CD4-positive, alpha-beta T cell treated with Interleukin-15 for 1 hour (primary cell): ENCODE measurements at places on chromosomes 7 and 10.

DNA sequence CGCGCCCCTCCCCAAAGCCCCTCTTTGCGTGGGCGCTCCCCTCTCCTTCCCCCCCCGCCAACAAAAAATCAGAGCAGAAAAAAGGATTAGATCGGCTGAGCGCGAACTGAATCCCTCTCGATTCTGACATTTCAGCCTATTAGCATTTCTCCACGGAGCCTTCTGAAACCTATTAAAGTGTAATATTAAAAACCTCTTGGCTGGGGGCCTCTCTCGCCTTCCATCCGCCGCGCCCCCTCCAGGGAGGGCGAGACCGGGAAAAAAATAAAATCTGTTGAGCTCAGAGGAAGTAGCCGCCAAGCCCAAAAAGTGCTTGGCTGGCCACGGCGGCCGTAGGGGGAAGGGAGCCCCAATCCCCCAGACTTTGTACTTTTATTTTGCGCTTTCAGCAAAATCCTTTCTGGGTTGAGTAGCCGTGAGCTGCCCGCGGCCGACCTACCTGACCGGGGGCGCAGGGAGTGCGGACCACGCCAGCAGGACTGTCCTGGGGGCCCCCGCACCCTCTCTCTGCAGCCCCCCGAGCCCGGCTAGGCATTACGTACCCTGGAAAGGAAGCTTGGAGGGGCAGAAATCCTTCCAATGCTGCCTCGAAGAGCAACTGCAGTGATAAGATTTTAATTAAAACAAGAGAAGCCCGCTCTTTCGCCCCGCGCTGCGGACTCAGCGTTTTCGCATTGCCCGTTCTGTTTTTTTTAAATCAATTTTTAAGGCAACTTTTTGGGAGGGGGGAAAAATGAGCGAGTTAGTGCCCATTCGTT, 1.3 kb upstream of the TNRC18 start:
- no peak for DNase-seq

DNA sequence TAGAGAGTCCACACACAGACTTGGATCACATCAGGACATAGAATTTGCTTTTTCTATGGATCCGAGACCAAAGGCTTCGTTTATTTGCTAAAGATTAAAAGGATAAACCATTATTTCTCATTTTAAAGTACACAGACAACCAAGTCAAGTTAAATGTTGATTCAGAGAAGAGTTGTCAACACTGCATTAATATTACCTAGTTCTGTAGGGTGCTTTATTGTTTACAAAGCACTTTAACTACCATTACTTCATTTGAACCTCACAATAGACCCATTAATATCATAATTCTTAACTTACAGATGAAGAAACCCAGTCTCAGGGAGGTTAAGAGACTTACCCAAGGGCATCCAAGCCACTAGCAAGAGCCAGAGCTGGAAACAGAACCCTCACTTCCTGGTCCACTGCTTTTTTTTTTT, 43.2 kb upstream of the GSAP start:
- DNase-seq, result no peak

- DNase-seq, result no peak
These were observed 1063.5 kb upstream of the LRRN3 start for GRCh38 chr7:110027385-110027784.

GRCh38 chr10:118926903-118927302, 102.6 kb upstream of the NANOS1 start:
- DNase-seq, result no peak

DNA sequence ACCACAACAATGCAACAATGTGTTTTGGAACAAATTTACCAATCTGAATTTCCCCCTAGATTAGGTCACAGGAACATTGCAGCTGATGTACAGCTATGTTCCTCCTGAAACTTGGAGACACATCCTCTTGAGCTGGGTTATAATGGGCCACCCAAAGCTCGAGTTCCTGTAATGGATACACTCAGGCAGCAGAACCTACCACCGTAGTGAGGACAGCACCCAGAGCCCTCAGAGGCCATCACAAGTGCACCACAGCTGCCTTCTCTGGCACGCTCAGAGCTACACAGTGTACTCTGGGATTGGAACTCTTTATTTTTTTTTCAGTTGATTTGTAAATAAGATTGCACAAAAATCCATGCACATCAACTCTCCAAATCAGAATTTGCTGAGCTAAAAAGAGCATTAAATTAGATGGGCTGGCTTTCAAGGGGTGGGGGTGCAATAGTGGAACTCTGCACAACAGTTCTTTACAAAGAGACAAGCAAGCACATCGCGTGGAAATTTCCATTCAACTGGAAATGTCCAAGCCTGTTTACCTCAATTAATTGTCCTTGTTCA, 56.7 kb downstream of the EGFR start:
- no peak for DNase-seq

GRCh38 chr10:130772056-130772455, 539.5 kb downstream of the TCERG1L start:
- peak; percentile 3 for DNase-seq

- no peak for DNase-seq
These were observed 610 bp downstream of the AVPI1 start for GRCh38 chr10:97686301-97686961.

DNA sequence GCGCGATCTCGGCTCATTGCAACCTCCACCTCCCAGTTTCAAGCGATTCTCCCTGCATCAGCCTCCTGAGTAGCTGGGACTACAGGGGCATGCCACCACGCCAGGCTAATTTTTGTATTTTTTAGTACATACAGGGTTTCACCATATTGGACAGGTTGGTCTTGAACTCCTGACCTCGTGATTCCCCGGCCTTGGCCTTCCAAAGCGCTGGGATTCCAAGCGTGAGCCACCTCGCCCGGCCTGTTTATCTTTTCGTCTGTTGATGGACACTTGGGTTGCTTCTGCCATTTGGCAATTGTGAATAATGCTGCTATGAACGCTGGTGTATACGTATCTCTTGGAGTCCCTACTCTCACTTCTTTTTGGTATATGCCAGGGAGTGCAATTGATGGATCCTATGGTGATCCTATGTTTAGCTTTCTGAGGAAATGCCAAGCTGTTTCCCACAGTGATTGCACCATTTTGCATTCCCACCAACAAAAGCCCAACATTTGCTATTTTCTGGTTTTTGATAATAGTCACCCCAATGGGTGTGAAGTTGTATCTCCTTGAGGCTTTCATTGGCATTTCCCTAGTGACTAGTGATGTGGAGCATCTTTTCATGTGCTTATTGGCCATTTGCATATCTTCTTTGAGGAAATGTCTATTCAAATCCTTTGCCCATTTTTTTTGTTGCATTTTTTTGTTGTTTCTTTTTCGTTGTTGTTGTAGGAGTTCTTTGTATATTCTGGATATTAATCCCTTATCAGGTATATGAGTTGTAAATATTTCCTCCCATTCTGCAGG, 3.5 kb downstream of the ANTXRL start:
- DNase-seq, result no peak

- DNase-seq, result no peak
These were observed 460.3 kb downstream of the SUGCT start for GRCh38 chr7:40595129-40595528.

DNA sequence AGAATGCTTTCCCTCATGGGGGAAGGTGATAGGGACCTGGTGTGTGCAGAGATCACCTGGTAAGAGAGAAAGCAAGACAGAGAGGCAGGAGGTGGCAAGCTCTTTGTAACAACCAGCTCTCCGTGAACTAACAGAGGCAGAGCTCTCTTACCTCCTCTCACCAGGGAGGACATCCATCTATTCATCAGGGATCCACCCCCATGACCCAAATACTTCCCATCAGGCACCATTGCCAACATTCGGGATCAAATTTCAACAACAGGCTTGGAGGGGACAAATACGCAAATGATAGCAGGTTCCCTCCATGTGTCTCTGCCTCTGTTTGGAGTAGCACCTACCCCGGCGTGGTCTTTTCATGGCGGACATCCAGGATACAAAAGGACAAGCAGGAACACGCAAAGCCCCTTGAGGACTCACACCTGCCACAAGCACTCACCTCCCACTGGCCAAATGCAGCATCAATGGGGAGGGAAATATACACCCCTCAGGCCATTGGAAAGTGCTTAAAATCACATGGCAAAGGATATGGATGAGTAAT, 431.2 kb upstream of the AUTS2 start:
- DNase-seq, result no peak

- no peak for DNase-seq
These were observed 1.2 kb downstream of the AHCYL2 start for GRCh38 chr7:129225931-129226572.

DNA sequence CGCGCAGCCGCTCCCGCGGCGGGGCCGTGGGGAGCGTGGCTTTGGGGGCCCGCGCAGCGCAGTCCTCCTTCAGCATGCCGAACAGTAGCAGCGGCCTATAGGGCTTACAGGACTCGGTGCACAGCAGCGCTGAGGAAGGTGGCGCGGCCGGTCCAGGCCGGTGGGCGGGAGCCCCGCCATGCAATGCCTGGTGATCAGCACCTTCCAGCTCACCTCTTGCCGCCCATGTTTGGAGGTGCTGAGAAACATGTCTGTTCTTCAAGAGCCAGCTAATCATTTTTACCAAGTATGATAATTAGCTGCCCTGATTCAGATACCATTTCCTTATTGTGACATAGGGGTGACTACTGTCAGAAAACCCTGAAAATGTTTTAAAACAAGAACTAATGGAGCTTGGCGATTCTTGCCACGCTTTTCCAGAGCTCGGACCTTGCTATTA, 33.5 kb upstream of the SFTPD start:
- no peak for DNase-seq

- no peak for DNase-seq
These were observed 21.1 kb downstream of the NCAPG2 start for GRCh38 chr7:158683541-158683940.
